ENCODE measurements at places on chromosomes 5 and 9. TPM values are rescaled to one million over a fixed set of nuclear protein-coding genes. Genes with fewer than 3 reads are reported as not detected.

CD74 gene
- total RNA-seq: 303 TPM

- no peak for DNase-seq
Measured at GRCh38 chr9:130662970-130663257, 1.5 kb upstream of the PRDM12 start.

GRCh38 chr5:14687023-14687665, 22.6 kb downstream of the OTULIN start:
- no peak for DNase-seq

- no peak for DNase-seq
Measured at GRCh38 chr5:80957031-80957761, 3.0 kb upstream of the RASGRF2 start.

- DNase-seq: no peak
Measured at GRCh38 chr5:157672976-157673375, 1.6 kb downstream of the C5orf52 start.

GRCh38 chr5:120544043-120544442, 79.9 kb downstream of the PRR16 start:
- no peak for DNase-seq

GRCh38 chr9:96453625-96454024, 3.7 kb downstream of the HABP4 start:
- DNase-seq: no peak

DNA sequence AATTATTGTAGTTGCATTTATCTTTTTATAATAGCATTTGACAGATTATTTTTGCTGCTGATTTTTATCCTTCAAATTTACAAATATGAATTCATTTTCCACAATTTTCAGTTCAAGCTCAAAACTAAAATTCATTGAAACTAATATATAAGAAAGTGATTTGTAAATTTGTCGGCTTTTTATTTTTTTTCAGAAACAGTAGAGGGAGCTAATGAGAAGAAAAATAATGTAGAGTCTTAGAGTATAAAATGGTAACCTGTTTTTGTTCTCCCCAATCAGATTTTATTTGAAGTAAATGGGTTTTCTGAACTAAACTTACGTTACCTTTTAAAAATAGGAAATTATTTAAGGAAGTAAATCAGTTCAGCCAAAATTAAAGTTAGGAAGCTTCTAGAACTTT, 19.2 kb downstream of the PRRC1 start:
- no peak for DNase-seq

- no peak for DNase-seq
Measured at GRCh38 chr5:34487956-34488355, 168.2 kb upstream of the RAI14 start.

SPATA31A1 gene
- not detected for total RNA-seq

DNA sequence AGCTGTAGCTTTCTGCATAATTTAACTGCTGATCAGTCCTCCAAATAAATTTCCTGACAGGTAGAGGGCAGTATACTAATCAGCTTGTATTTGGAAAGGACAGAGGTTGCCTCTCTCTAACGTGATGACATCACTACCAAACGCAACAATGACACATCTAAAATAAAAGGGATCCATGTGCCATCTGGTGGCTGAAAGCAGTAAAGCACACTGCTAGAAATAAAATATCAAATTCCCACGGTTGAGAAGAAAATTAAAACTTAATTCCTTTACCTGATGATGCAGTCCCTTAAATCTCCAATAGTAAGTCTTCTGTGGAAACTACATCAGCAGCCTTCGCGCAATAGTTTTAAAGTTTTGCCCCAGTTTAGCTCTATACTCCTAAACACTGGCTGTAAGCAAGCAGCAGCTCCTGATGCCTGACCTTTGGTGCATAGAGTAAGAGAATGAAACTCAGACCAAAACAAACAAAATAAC, 54.5 kb downstream of the DIAPH1 start:
- peak; percentile 14 for DNase-seq

PCDH1 gene
- total RNA-seq: 0.17 TPM

- DNase-seq: no peak
Measured at GRCh38 chr5:148836272-148837250, 10.2 kb downstream of the ADRB2 start.

DNA sequence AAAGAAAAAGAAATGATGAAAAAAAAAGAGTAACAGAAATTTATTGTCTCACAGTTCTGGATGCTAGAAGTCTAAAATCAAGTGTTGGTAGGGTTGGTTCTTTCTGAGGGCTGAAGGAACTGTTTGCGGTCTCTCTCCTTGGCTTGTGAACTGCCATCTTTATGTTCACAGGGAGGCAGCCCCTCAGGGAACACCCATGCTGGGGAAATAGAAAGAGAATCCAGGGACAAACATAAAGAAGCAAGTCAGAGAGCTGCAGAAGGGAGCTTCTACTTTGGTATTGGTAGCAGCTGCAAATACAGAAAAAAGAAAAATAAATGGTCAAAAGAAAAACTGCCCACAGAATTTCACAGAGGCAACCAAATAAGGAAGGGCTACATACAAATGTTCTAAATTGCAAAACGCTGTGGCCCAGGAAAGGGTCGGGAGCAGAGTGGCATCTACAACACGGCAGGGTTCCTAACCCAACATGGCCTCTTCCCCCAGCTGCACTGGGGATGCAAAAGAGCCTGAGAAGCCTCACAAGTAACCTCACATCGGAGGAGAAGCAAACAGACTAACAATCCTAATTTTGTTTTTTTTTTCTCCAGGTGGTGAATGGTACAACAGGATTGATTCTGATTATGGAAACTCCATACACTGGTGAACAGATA, 37.4 kb downstream of the ELOVL7 start:
- no peak for DNase-seq

- DNase-seq: no peak
Measured at GRCh38 chr5:132785365-132785764, 8.3 kb upstream of the SEPTIN8 start.

- DNase-seq: no peak
Measured at GRCh38 chr9:37386988-37387387, 35.5 kb upstream of the GRHPR start.

PITX1 gene
- total RNA-seq: not detected

SIT1 gene
- total RNA-seq: 18.4 TPM

ARHGEF37 gene
- not detected for total RNA-seq

- DNase-seq: peak; percentile 47
Measured at GRCh38 chr9:5186416-5187169, 1.2 kb upstream of the INSL6 start.

SLC6A18 gene
- total RNA-seq: not detected

DNA sequence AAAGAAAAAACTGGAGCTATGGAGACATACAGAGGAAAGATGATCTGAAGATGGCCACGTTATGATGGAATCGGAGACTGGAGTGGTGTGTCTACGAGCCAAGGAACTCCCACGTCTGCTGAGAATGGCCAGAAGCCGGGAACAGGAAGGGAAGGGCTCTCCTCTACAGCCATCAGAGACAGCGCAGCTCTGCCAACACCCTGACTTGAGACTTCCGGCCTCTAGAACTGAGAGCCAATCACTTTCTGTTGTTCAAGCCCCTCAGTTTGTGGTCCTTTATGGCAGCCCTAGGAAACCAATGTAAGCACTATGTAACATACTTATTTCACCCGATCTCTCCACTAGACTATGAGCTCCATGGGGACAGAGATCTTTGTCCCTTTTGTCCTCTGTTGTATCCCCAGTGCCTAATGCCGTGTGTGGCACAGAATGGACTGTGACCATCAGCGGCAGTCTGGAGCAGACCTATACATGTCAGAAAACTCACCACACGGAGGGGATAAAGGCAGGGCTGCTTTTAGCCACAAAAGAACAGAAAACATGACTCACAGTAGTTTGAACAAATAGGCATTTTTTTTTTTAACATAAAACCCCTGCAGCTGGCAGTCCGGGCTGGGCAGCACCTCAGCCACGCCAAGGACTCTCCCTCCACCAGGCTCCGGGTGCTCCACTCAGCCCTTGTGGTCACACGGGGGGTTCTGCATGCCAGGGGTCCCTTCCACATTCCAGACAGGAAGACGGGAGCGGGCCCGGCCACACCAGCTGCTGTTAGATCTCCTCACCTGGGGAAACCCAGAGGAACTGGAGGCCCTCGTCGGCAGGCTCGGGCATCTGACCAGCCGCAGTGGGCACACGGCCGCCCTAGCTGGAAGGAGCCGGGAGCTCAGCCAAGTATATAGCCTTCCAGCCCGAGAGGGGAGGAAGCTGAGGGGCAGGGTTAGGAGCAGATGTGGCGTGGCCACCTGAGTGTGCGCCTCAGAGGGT, 16.1 kb upstream of the MXD3 start:
- no peak for DNase-seq

DNA sequence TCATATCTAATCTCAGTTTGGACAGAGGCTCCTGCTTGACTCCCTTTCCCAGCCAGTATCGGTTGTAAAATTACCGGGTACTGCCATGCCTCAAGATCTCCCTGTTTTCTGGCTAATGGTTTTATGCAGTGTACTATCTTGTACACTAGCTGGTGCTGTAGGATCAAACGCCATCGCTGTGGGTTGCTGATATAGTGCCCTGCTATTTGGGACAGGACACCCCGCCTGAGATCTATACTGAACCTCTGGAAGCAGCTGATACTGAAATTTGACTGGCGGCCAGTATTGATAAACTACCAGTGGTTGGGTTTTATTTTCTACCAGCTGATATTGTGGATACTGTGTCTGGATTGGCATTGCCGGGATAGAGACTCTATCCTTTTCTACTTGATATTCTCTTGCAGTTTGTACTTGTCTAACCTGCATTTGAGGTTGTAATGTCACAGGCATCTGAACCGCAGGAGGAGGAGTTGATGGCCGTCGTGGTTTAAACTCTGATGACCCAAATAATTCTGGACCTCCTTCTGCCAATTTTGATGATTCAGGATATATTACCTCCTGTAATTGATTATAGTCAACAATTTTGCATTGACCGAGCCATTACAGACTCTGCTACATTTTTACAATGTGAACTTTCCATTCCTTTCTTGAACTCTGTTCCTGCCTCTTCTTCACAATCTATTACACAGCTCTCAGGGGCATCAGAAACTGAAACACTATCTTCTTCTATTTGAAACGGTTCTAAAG, 112.5 kb upstream of the LARP1 start:
- DNase-seq: no peak

CCDC180 gene
- 6.6 TPM for total RNA-seq

DNA sequence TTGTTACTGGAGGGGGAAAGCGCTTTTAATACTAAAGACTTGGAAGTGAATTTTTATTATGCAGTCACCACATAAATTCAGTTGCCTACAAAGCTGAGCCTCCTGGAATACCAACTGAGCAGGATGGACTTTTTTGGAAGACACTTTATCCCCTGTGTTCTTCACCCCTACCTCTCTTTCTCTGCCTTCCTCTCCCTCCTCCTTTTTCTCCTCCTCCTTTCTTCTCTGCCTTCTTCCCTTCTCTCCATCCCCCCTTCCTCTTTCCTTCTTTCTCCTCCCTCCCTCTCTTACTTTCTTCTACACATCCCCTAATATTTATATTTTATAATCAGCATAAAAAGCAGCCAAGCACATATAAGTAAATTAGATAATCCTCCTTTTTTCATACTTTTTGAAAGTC, 39.6 kb downstream of the MAP3K1 start:
- DNase-seq: no peak

DNA sequence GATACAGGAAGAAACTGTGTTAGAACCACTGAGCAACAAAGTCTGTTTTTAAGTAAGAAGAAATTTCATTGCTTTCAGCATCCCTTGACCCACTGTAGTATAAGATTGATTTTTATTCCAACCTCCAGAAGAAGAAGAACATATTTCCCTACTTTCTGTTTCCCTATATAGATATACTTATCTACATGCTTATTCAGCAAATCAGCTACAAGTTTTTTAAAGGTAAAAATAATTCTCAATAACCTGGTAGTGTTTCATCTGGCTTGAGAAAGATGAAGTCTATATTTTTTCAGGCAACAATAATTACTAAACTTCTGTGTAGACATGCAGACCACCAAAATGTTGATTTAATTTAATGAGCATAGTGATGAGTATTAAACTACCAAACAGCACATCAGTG, 201.0 kb downstream of the OSTF1 start:
- DNase-seq: no peak

FGF10 gene
- not detected for total RNA-seq

DNA sequence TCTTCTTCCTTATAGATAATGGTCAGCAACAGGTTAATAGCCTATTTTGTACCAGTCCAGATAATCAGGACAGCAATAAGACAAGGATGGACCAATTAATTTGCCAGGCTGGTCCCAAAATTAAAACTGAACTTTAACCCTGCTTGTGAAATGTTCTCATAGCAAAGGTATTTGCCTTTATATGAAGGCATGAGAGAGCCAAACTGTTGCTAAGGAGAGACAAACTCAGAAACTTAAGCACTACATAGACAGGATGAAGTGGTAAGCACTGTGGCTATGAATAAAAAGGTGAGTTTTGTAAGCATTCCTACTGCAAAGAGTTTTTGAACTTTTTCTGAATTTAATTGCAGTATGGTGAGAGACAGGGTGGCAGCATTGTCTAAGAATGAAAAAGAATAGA, 174.7 kb upstream of the PPP1R2B start:
- no peak for DNase-seq

GRCh38 chr5:148856424-148856823, 30.0 kb downstream of the ADRB2 start:
- no peak for DNase-seq

GRCh38 chr5:90590-91547, 1.1 kb upstream of the PLEKHG4B start:
- no peak for DNase-seq

GRCh38 chr9:70988551-70988950, 132.9 kb downstream of the TRPM3 start:
- no peak for DNase-seq

- no peak for DNase-seq
Measured at GRCh38 chr5:158162479-158163034, 303.6 kb upstream of the CLINT1 start.

- DNase-seq: no peak
Measured at GRCh38 chr9:2230362-2230761, 215.2 kb downstream of the SMARCA2 start.

DNA sequence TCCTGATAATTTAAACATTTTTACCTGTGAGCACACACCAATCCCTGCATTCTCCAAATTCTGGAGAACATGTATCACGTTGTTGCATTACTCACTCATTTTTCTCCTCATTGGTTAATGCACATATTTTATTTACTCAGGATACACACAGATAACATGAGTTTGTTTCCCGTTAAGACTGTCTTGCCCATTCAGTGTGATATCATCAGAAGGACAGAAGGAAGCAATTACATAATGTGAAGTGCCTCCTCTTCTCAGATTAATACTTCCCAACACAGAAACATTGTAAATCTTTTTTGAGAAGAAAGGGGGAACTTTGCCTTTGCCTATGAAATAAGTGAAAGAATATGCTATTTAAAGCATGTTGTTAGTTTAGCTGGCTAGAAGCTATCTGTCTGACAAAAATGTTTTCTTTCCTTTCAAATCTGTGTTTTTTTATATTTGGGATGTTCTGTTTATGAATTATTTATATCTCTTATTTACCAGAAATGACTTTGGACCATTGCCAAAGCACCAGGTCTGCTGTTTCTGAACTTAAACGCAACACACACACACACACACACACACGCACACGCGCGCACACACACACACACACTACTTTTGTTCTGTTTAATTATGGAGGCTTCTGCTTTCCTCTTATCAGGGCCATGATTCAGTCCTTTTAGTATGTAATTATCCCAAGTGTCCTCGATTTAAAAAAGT, 186.5 kb downstream of the CHSY3 start:
- DNase-seq: no peak

TRIM14 gene
- total RNA-seq: 23.5 TPM

LCN1 gene
- total RNA-seq: not detected

Data from CD4-positive, alpha-beta T cell (primary cell).